ENCODE measurements at places on chromosomes 7 and 10. TPM values are rescaled to one million over a fixed set of nuclear protein-coding genes. Genes with fewer than 3 reads are reported as not detected.

GRCh38 chr10:130894471-130894870 lies 417.1 kb downstream of the TCERG1L start:
- no peak overlapping the region for H3K4me3 ChIP-seq
- no peaks in the 10 kb centered on the region for H3K36me3 ChIP-seq
- H3K4me1 ChIP-seq = no peaks in the 10 kb centered on the region
- no peak overlapping the region for H3K27ac ChIP-seq
- H3K27me3 ChIP-seq = no peaks in the 10 kb centered on the region

DNA sequence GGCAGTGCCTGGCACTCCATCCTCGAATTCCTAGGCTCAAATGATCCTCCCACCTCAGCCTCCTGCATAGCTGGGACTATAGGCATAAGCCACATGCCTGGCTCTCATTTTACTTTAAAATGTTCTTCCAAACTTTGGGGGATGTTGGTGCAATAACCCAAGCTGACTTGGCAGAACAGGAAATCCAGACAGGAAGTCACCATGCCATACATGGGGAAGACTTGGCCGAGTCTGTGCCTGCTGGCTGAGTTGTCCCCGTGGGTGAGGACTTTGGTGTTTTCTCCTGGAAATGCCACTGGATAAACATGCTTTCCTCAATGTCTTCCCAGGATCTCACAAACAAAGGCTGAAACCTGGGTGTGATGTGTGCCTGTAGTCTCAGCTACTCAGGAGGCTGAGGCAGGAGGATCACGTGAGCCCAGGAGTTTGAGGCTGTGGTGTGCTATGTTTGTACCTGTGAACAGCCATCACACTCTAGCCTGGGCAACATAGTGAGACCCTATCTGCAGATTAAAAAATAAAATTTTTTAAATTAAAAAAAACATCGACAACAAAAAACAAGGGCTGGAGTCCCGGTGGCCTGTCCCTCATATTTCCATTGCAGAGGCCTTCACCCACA lies 19.8 kb downstream of the HKDC1 start:
- H3K4me1 ChIP-seq = no peaks in the 10 kb centered on the region
- no peak overlapping the region for H3K27ac ChIP-seq
- no peak for DNase-seq
- no peaks in the 10 kb centered on the region for H3K27me3 ChIP-seq

- H3K27ac ChIP-seq = no peak overlapping the region
- H3K4me3 ChIP-seq = no peak overlapping the region
- DNase-seq = no peak
- no peaks in the 10 kb centered on the region for H3K36me3 ChIP-seq
- H3K4me1 ChIP-seq = peaks cover 14% of the 10 kb centered on the region
These were observed 5.3 kb upstream of the KLF6 start for GRCh38 chr10:3790272-3790671.

- no peaks in the 10 kb centered on the region for H3K4me1 ChIP-seq
- H3K27me3 ChIP-seq = no peaks in the 10 kb centered on the region
- no peak for DNase-seq
- H3K36me3 ChIP-seq = no peaks in the 10 kb centered on the region
- H3K27ac ChIP-seq = no peak overlapping the region
These were observed 102.3 kb downstream of the EPC1 start for GRCh38 chr10:32244421-32245207.

GRCh38 chr10:23158370-23158769 lies 33.7 kb upstream of the PTF1A start:
- peaks cover 4% of the 10 kb centered on the region for H3K27me3 ChIP-seq
- DNase-seq = peak; percentile 47
- no peak overlapping the region for H3K27ac ChIP-seq
- H3K4me1 ChIP-seq = no peaks in the 10 kb centered on the region
- no peaks in the 10 kb centered on the region for H3K36me3 ChIP-seq

DNA sequence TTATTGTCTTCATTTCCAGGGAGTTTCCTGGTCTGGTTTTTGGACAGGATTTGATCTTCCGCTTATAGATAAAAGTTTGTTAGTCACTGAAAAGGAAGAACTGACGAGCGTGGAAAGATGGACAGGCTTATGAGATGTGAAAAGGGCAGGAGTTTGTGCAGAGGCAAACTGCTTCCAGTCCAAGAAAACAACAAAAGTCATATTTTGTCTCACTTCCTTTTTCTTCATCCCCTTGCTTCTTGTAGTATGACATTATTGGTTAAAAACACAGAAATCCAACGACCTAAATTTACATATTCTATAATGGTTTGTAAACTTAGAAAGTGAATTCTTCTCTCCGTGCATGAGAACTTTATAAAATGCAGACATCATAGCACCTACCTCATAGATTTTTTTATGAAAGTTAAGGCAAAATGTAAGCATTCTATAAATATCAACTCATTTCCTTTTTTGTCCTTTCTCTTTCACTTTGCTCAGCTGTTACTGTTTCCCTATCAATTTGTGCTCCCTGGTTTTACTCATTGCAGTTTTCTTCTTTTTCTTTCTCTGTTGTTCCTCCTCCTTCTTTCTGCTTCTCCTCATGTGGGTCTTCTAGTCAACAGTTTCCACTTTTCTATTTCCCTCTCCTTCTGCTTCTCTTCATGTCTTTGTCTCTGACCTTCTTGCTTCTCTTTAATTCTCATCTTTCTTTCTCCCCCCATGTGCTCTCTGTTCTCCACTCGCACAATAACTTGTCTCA lies 370.2 kb downstream of the ARL4A start:
- no peaks in the 10 kb centered on the region for H3K36me3 ChIP-seq
- DNase-seq = no peak
- no peak overlapping the region for H3K4me3 ChIP-seq
- no peaks in the 10 kb centered on the region for H3K4me1 ChIP-seq
- H3K27ac ChIP-seq = no peak overlapping the region
- no peaks in the 10 kb centered on the region for H3K27me3 ChIP-seq

The COL1A2 gene
- 3.0 TPM for total RNA-seq

The PSMA2 gene
- total RNA-seq = 152 TPM

The ELMO1 gene
- total RNA-seq = 1.1 TPM

The CDCA7L gene
- total RNA-seq = 107 TPM
